NCI-H1694 treated with DMSO at 0.1 percent for 48 hours (cell line): ENCODE measurements at places on chromosomes 16 and 17.

GRCh38 chr16:57271867-57272495 lies 12.5 kb downstream of the PLLP start:
- DNase-seq = no peak

DNA sequence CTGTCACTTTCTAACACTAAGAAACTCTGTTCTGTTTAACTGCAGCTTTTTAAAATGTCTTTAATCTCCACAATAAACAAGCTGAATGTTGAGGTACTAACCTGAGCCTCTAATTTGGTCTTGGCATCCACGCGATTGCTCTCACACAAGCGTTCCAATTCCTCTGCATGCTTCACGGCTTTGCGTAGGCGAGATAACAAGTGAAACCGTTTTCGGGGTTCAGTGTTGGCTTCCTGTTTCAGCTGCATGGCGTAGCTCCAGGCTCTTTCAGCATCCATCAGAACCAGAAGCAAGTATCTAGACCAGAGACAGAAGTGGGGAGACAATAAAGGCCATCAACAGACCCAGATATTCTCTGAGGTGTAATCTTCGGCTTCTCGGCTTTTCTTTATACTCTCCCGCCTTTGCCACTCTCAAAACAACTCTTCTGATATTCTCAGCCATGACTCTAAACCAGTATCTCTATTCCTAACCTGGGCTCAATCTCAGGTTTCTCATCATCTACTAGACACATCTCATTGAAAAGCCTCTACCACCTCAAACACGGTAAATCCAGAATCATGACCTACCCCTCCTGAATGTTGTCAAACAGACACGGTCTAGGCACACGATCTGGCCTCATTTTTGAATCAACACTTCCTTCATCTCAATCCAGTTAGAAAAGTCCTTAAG lies 8.3 kb downstream of the SRP68 start:
- no peak for DNase-seq

DNA sequence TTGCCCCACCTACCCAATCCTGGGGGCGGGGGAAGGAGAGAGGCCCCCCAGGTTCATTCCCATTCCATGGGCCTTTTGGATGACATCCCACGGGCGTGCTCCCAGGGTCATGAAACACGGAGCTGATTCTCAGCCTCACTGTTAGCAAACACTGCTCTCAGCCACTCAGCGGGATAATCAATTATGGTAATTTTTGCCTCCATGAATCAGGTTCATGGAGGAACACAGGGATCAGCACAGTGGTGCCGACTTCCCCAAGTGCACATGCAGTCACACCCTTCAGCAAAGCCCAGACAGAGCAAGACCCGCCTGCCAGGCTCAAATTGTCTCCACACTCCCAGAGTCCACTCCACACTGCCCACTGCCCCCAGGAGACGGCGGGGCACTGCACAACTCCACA lies 164.6 kb downstream of the ENGASE start:
- no peak for DNase-seq

- DNase-seq = no peak
These were observed 1.3 kb downstream of the GSPT1 start for GRCh38 chr16:11914210-11915113.

- no peak for DNase-seq
These were observed 44.4 kb upstream of the ZFHX3 start for GRCh38 chr16:73092236-73092781.

DNA sequence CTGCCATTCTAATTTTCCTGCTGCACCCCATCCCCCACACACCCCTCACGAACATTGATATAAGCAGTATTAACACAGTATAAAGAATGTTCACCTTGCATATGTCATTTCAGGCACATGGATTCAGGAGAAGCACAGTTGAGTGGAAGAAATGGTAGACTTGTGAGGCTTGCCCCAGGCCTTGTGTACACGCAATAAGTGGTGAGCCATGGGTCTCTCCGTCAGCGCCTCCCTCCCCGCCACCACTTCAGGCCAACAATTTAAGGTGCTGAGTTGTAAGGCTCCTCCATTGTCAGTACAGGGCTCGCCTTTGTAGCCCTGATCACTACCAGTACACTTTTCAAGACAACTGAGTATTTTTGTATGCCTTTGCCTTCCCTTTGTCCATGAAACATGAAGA lies 12.2 kb upstream of the CLEC18C start:
- DNase-seq = no peak

DNA sequence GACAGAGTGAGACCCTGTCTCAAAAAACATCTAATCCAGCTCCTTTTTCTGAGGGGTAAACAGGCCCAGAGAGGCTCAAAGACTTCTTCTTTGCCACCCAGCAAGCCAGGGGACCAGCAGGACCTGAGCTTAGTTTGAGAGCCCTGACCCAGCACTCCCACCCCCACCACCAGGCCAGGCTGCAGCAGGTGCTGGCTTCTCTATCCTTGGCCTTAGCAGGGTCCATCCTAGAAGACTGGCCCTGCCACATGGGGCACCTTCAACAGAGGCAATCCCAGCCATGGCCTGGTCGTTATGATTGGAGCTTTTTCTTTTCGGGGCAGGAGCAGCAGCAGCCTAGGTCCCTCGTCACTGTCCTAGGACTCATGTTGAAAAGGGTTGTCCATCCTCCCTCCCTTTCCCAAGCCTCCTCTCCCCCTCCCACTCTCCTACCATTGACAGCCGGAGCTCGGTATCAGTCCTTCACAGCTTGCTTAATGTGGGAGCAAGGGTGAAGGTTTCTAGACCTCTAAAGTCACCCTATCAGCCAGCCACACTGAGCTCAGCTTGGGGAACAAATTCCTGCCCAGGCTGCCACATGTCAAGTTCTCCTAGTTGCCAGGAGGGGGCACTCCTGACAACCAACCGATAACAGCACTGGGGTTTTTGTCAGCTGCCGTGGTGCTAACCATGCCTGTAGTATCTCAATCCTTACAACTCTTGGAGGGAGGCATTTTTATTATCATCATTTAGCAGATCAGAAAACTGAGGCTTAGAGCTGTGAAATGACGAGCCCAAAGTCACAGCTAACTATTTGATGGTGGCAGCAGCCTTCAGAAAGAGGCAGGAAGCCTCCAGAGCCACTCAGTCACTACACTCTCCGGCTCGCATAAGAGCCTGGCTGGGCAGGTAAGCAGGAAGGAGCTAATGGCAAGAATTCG lies 11.2 kb downstream of the MRPL27 start:
- DNase-seq = peak; percentile 78

GRCh38 chr17:42673266-42673884 lies 3.4 kb downstream of the PLEKHH3 start:
- DNase-seq = no peak

DNA sequence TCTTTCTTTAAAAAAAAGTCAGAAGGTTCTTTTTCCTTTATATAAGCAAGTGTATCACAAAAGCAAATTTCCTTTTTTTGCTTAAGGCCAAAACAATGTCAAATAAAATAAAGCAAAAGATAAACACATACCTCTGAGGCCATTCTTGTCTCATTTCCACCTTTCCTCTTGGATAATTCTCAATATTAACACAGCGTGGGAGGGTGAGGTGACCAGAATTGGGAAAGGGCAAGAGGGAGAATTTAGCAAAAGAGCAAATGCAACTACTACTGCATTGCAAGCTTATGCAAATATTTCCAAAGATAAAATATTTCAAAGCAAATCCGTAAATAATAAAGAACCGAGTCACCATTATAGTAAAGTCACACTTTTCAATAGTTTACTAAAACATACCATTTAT lies 153.4 kb upstream of the PSMD7 start:
- DNase-seq = no peak

DNA sequence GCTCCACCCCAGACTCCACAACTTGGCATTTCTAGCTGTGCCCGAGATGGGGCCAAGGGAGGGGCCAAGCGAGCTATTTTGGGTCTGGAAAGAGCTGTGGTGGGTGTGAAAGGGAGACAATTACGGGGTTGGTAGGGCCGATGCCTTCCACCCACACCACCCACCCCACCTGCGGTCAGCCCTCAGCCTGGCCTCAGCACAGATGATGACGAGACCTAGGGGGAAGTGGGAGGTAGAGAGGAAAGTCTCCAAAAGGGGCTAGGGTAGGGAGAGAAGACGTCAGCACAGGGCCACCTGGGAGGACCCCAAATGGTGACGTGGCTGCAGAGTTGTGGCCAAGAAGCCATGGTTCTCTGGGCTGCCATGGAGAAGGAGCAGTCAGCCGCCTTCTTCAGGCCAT lies 83.1 kb downstream of the SDK2 start:
- no peak for DNase-seq

DNA sequence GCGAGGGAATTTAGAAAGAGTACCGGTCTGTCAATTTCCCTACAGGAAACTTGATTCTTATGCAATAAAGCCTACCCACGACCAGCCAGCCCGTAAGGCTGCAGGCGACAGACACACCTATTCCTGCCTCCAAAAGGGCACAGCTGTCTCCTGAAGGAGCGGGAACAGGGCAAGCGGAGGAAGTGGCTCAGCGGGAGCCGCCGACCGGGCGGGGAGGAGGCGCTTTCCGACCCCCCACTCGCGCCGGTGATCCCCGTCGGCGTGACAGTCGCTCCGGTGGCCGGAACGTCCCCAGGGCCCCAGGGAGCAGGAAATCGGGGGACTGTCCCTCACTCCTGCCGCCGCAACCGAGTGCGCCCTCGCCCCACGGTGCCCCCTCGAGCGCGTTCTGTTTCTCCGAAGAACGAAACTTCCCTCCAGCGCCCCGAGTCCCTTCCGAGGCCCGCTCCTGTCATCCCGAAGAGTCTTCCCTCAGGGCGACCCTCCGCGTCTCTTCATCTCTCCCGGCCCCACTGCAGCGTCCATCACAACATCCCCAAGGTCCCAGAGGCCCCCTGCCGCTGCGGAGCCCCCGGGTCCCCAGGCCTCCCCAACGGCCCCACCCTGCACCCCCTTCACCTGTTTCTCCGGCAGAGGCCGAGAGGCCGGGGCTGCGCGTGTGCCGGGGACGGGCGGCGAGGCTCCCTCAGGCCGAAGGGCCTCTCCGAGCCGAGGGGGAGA lies 421 bp downstream of the STAT3 start:
- DNase-seq = no peak

GRCh38 chr17:60229188-60229802 lies 79.5 kb downstream of the CA4 start:
- DNase-seq = peak; percentile 6

GRCh38 chr16:23121024-23121423 lies 28.2 kb downstream of the USP31 start:
- no peak for DNase-seq

GRCh38 chr16:84567286-84567962 lies 50.5 kb downstream of the COTL1 start:
- DNase-seq = no peak

GRCh38 chr17:79840269-79840988 lies 1.2 kb upstream of the CBX4 start:
- DNase-seq = no peak

DNA sequence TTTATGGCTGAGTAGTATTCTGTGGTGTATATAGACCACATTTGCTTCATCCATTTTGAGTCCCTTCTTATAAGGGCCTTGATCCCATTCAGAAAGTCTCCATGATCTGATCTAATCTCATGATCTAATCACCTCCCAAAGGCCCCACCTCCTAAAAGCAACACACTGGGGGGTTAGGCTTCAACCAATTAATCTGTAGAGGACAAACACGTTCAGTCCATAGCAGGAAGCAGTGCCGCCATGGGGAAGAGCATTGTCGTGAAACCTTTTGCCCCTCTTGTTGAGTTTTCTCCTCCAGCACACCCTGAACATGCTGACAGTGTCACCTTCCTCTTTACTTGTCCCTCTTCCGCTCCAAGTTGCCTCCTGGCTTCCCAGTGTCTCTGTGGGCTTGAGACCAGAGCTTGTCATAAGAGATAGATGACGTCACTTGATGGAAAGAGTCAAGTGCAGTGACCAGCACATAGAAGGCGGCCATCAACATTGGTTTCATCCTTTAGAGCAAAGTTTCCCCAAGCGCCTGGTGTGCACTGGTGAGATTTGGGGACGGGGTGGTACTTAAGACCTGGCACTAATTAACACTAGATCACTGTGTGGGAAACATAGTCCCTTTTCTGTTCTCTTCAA lies 74.1 kb downstream of the PRKCB start:
- no peak for DNase-seq

- DNase-seq = no peak
These were observed 9.8 kb upstream of the TEX19 start for GRCh38 chr17:82349287-82349701.

DNA sequence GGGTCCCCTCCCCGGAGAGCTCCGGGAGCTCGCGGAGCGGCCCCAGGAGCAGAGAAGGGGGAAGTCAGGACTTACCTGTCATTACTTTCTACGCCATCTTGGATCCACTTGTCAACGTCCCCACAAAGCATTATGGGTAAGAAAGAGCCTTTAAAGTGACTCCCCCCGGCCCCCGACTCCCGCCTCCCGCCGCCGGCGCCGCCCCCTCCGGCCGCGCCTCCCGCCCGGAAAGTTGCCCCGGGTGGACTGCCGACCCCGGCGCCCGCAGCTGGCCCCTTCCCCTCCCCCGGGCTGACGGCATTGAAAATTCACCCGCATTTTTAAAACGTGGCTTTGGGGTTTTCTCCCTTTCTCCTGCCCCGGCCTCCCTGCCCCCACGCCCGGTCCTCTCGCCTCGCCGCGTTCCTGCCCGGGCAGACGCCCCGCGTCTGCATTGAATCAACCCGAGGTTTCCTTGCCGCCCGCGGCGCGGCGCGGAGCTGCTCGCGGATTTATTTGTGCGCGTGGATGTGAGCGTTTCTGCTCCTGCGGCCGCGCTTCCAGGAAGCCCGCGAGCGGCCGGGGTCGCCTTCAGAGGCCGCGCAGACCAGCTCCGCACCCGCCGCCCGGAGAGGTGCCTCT lies at the start of gene HELZ:
Gene HELZ, minus strand, starts transcription at position 124 of the 621 bp plus-strand sequence. CDS start 26,392 bp downstream, outside the sequence.
- DNase-seq = peak; percentile 78

GRCh38 chr17:81858967-81859905 lies 1.1 kb downstream of the P4HB start:
- DNase-seq = no peak

GRCh38 chr17:59696682-59697277 lies 10.4 kb downstream of the PTRH2 start:
- no peak for DNase-seq

GRCh38 chr17:39754958-39755553 lies 17.3 kb downstream of the GRB7 start:
- DNase-seq = no peak

GRCh38 chr16:81612351-81613163 lies 166.5 kb upstream of the PLCG2 start:
- DNase-seq = no peak

DNA sequence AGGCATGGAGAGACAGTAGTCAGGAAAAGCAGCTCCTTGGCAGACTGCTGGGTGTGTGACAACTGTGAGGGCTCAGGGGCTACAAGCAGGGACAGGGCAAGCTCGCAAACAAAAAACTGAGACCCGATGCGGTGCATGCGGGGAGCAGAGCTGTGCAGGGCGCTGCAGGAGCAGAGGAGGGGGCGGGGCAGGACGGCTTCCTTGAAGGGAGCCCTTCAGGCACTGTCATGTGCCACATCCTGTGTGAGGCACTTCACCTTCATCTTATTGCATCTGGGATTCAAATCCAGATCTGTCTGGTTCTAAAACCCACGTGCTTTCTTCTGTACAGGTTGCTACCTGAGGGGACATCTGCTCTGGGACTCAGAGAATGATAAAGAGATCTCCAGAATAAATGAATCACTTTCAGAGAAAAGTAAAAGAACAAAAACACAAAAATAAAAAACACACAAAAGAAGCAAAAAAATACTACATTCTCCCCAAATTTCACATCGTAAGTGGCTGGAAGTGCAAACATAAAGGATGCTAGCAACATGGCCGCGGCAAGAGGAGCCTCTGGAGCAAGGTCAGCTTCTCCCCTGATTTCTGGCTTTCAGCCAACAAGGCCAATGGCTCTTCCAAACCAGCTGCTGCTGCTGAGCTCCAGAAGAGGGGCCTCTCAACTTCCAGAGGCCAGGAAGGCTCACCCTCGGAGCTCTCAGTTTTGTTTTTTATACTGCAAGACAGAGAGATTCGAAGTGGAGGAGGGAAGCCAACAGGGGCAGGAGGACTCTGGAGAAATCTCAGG lies 14.2 kb downstream of the LYRM9 start:
- DNase-seq = no peak

- no peak for DNase-seq
These were observed 107.9 kb downstream of the WSCD1 start for GRCh38 chr17:6177941-6178694.
